ENCODE measurements at places on chromosomes 7 and 10.

DNA sequence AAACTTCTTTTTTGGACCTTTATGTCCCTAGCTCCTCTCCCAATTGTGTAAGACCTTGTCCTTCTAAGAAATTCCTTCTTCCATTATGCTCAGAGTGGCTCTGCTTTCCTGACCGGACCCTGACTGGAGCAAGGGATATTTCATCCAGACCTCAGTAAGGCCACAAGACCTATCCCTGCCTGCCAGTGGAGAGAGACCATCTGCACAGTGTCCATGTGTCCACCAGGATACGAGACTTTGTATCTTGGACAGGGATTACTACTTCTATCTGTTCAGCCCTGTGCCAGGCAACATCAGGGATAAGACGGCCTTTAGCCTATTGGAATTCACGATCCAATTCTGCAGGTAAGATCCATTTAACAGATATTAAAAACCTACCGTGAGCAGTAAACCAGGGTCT, 7.2 kb upstream of the ATOH7 start:
- no peak for DNase-seq

GRCh38 chr10:66877361-66877760, 48.5 kb upstream of the LRRTM3 start:
- no peak for DNase-seq

DNA sequence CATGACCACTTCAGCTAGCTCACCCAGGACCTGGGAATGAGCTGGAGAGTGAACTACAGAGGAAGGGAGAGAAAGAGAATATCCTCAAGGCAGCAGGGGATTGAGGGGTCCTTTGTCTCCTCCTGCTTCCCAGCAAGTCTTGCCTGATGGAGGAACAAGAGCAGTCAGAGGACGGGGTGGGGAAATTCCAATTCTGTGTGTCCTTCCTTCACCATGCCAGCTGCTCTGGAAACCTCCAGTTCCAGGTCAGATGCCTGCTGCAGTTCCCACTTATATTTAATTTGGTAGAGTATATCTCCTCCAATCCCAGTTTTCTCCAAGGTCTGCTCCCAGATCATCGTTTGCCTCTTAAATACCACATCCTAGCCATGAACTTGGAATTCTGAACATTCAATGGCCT, 21.4 kb upstream of the LEP start:
- no peak for DNase-seq

- DNase-seq = no peak
Observed at GRCh38 chr10:20993830-20994527, 96.9 kb upstream of the NEBL start.

DNA sequence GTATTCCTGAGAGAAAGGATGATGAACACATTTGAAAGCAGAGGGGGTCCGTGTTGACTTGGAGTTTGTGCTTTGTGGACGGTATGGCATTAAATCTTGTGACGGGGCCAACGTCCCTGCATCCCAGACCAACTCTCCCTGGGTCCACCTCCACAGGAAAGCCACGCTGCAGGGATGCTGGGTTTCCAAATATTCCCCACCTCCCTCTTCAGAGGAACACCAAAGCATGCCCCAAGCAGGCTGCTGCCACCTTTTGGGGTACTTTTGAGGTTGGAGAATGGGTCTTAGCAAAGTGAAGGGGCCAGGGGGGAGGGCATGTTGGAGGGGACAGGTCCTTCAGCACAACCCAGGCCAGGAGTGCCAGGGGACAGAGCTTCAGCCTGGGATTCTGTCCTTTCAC, 504.4 kb downstream of the TCERG1L start:
- DNase-seq = no peak

DNA sequence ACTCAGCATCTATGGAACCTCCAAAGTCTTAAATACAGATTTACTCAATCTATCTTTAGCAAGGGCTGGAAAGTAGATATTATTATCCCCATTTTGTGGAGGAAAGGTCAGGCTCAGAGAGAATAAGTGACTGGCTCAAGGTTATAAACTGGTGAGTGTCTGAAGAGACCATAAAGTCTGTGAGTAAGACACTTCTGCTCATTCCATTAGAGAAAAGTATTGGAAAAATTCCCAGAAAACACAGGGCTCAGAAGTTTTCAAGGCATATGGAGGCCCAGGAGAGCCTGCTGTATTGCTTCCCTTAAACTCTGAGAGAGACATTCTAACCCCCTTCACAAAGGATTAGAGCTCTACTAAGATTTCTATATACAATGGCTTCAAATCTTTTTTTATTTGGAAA, 134.8 kb downstream of the PCDH15 start:
- no peak for DNase-seq

- no peak for DNase-seq
Observed at GRCh38 chr7:45670227-45670626, 96.1 kb downstream of the ADCY1 start.

DNA sequence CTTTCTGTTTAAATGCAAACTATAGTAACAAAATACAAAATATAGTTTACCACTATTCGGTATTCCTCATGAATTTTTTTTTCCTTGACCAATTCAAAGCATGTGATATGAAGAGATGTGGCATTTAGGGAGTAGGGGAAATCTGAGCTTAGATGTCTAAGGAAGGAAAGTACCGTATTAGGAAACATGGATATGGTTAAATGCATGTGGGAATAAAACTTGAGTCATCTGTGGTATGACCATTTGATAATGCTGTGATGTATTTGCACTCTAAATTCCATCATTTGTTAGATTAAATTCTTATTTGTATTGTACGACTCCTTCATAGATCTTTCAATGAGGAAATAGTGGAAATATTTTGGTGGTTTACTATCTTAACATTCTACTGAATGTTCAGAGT, 19.7 kb downstream of the AHR start:
- no peak for DNase-seq

DNA sequence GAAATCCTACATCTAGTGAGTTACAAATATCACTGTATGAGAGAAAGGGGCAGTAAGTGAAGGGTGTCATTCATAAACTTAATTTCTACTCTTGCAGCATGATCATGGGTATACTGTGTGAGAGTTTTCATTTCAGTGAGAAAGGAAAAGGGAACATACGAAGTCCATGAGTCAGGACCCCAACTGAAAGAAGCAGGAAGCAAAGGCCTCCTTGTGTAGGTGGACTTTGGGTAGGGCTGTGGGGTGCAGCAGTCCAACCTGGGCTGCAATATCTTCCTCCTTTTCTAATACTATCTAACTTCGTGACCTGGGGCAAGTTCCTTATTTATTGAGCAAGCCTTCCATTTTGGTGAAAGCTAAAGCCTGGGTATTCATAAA, 248.2 kb upstream of the TCF7L2 start:
- no peak for DNase-seq

DNA sequence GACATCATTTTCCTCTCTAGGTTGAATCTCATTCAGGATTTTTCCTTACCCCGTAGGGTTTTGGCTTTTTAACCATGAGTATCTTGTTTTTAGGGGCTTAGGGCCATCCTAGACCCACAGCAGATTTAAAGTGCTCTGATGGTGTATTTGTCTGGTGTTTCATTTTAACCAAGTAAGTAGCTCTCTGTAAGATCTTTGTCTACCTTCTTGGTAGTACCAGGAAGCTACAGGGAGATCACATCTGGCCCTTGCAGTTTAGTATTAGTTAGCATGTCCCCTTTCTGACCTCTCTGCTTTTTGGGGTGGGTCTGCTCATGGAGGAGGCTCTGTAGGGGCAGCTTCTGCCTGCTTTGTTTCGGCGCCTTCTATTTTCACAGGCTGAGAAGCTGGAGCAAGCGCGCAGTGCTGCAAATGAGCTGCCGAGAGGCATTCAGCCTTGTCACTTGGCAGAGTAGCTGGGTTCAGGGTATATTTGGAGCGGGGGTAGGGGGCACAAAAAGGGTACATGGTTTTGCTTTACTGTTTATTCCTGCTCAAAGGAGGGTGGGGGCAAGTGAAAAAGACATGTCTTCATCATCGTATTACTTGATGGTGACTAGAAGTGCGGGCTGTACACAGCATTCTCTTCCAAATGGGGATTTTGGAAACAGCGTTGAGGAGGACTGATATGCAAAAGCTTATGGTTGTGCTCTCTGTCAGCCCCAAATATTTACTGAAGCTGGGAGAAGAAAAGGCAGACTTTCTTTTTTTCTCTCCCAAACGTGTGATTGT, 146.3 kb downstream of the CELF2 start:
- no peak for DNase-seq

DNA sequence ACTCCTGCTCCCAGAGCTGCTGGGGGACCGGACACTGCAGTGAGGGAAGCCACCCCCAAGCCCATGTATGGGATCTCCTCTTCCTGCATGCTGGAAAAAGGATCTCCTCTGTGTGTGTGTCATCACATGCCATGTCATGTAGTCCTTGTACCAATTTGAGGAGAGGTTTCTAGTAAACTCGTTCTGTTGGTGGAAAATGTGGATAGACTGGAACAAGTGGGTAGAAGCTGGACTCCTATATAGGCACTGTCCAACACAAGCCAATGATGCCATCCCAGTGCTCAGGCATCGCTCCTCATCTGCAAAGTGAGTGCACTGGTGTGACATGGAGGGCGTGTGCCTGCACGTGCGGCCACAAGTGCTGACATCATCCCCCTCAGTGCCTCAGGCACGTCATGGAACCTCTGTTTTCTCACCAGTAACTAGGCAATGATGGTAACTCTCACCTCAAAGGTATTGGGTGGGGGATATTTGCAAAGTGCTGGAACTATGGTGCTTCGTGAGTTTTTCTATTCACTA, 19.3 kb downstream of the MYO1G start:
- DNase-seq = no peak

GRCh38 chr10:111109501-111110242, 32.8 kb downstream of the ADRA2A start:
- no peak for DNase-seq

- DNase-seq = no peak
Observed at GRCh38 chr7:27991006-27991528, 189.5 kb downstream of the JAZF1 start.

- DNase-seq = no peak
Observed at GRCh38 chr10:33310853-33311252, 23.6 kb downstream of the NRP1 start.

- no peak for DNase-seq
Observed at GRCh38 chr7:151058781-151059366, 515 bp upstream of the SLC4A2 start.

GRCh38 chr10:85433248-85433647, 933.3 kb downstream of the GRID1 start:
- no peak for DNase-seq

GRCh38 chr7:105017657-105018365, 3.8 kb downstream of the KMT2E start:
- no peak for DNase-seq
